NCI-H2081 (cell line): ENCODE measurements at places on chromosomes 4 and X.
A peak's percentile ranks its signal among the peaks of the same experiment; 100 is the strongest.

DNA sequence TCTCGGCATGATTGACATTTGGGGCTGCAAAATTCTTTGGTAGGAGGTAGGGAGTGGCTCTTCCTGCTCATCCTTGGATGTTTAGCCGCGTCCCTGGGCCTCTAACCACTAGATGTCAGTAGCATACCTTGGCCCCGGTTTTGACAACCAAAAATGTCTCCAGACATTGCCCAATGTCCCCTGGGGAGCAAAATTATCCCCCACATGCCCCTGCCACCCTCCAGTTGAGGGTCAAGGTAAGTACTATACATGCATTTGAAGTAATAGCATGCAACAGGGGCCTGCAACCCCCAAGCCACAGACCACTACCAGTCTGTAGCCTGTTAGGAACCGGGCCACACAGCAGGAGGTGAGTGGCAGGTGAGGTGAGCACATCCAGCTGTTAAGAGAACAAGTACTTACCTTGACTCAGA, 17.6 kb upstream of the KIAA1210 start:
- DNase-seq, result peak; percentile 4

DNA sequence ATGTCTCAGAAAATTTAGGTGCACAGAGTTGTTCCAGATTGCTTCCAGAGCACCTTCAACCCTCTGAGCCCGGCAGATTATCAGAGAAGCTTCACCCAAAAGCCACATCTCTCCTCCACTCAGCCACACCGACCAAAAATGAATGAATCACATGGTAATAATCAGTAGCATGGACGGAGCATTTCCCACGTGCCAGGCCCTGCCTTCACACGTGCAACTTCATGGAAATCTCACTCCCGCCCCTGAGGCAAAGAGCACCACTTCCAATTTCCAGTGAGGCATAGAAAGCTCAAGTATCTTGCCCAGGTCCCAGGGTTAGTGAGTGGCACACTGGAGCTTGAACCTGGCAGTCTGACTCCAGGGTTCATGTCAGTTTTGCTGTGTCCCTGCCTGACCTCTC, 56.5 kb downstream of the RELL1 start:
- no peak for DNase-seq

DNA sequence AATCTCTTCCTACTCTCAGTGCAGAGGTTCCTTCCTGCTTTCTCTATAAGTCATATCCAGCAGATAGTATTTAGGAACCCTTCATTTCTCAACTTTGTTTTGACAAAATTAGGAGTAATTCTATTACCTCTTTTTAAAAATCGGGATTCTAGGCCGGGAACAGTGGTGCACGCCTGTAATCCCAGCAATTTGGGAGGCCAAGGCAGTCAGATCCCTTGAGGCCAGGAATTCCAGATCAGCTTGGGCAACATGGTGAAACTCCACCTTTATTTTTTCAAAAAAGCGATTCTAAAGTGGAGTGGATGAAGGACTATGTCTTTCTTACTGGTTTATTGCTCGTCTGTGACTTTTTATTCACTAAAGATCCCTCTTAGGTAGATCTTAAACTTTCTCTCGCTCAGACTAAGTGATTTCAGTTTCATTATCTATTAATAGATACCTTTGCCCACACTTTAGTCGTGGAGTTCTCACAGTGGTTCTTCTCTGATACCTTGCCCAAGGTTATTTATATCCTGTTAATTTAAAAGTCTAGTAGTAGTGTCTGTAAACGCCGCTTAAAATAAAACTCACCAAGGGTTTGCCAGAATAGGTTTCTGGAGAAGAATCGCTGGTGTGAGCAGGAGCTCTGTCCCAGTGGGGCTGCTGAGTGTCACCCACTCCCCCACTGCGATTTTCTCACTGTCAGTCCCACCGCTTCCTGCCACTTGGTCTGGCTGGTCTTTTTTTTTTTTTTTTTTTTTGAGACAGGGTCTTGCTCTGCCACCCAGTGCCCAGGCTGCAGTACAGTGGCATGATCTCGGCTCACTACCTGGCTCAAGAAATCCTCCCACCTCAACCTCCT, 27.0 kb upstream of the TMEM131L start:
- no peak for DNase-seq

- no peak for DNase-seq
These were observed 202.5 kb upstream of the RPL34 start for GRCh38 chr4:108417923-108418322.

DNA sequence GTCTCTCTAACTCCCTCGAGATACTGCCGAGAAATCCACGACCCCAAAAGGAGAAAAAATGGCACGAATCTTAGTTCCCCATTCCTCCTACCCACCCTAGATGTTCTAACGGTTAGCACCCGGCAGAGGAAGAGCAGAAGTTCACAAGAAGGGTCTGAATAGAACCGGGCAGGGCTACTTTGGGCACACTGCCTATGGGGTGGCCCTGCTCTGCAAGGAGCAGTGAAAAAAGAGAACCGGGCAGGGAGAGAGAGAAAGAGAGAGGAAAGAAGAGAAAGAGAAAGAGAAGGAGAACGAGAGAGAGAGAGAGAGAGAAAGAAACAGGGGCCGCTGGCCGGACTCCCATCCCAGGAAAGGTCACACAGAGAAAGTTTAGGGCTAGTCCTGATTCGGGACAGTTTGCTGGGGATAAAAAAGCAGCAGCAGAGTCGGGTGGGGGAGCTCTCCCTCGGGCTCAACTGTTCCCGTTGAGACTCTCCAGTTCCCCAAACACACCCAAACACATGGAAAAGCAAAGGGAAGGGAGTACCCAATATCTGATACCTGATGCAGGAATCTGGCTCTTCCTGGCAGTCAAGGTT, 468 bp downstream of the GLA start:
- no peak for DNase-seq

GRCh38 chr4:10998846-10999245, 314.3 kb upstream of the CLNK start:
- no peak for DNase-seq

DNA sequence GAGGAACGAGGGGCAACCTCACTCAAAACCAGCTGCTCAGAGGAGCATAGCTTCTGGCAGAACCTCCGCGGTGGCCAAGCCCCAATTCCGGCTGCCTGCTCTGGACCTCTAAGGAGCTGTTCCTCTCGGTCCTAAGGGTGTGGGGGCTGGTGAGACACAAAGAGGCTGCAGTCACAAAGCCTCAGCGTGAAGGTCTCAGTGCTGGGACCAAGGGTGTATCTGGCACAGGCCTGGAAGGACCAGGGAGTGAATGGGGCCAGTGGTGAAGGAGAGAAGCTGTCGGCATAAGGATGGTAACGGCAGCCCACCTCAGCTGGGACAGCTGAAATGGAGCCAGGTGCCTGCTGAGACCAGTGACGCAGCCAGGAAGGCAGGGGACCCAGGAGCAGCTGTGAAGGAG, 5.3 kb downstream of the PDE6B start:
- no peak for DNase-seq

DNA sequence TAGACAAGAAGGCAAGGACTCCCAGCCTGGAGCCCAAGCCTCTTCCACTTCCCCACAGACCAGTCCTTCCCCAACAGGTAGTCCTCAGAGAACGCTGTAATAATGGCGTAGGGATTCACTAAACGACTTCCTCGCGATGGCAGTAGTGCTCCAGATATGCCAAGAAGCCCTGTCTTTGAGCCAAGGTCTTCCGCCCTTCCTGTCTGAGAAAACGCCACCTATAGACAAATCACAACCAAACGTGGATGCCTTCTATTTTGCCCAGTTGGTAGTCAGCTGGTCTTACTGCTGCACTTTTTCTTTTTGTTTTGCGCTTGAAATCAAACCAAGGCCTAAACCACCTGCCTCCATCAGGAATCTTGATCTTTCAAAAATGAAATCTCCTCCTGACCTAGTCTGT, 203.3 kb downstream of the OR13H1 start:
- peak; percentile 31 for DNase-seq

GRCh38 chrX:153377727-153378126, 23.4 kb downstream of the PNMA6E start:
- no peak for DNase-seq
